ENCODE measurements at places on chromosomes 7 and 10. TPM values are rescaled to one million over a fixed set of nuclear protein-coding genes. Genes with fewer than 3 reads are reported as not detected.

Gene UPK3B
- total RNA-seq = 1.3 TPM

Gene GJD4
- total RNA-seq = 0.20 TPM

Gene DKK1
- 7.8 TPM for total RNA-seq

Gene MEST
- 316 TPM for total RNA-seq

Gene OR2A1
- total RNA-seq = 0.50 TPM

Gene FAM25C
- not detected for total RNA-seq

Gene AGR2
- total RNA-seq = 10.1 TPM
